Caki2 (cell line): ENCODE measurements at places on chromosomes 11 and 22. TPM values are rescaled to one million over a fixed set of nuclear protein-coding genes. Genes with fewer than 3 reads are reported as not detected.
A peak's percentile ranks its signal among the peaks of the same experiment; 100 is the strongest.

The VPREB1 gene
- total RNA-seq, result not detected in 2 replicates

The ATG13 gene
- 24.5 and 43.1 TPM in 2 replicates for total RNA-seq

The CFAP300 gene
- total RNA-seq, result 2.2 and 5.2 TPM in 2 replicates

The OR52I1 gene
- total RNA-seq, result not detected in 2 replicates

The SORL1 gene
- 14.0 and 15.1 TPM in 2 replicates for total RNA-seq

The PTPRCAP gene
- not detected in 2 replicates for total RNA-seq

The FAM76B gene
- 8.9 and 12.5 TPM in 2 replicates for total RNA-seq

The OR51E1 gene
- not detected in 2 replicates for total RNA-seq

The C1QTNF4 gene
- not detected in 2 replicates for total RNA-seq

The MMP1 gene
- 0.26 and 0.78 TPM in 2 replicates for total RNA-seq

The MRPL17 gene
- 118 and 460 TPM in 2 replicates for total RNA-seq

The LDLRAD3 gene
- 0.12 and 1.9 TPM in 2 replicates for total RNA-seq

GRCh38 chr22:33697640-33698039, 222.6 kb downstream of the LARGE1 start:
- no peak for DNase-seq

GRCh38 chr11:127023991-127024390, 23.4 kb upstream of the KIRREL3 start:
- DNase-seq, result peak; percentile 46

GRCh38 chr11:108904480-108904879, 239.6 kb downstream of the DDX10 start:
- no peak for DNase-seq

DNA sequence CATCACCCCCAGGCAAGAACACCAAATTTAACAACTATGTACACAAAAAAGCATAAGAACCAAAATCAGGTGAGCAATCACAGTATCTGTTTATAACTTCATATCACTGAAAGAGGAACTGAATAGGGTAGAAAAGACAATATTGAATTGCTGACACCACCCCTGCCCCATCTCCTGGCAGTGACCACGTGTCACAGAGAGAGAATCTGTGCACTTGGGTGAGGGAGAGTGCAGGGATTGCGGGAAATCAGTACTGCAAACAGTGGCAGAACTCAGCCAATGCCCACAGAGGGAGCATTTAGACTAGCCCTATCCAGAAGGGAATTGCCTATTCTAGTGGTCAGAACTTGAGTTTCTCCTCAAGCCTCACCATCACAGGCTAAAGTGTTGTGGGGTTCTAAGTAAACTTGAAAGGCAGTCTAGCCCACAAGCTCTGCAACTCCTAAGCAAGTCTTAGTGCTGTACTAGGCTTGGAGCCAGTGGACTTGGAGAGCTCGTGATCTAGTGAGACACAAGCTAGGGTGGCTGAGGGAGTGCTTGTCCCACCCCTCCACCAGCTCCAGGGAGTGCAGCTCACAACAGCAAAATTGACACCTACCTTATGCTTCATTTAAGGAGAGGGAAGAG, 82.8 kb upstream of the PTH start:
- no peak for DNase-seq

DNA sequence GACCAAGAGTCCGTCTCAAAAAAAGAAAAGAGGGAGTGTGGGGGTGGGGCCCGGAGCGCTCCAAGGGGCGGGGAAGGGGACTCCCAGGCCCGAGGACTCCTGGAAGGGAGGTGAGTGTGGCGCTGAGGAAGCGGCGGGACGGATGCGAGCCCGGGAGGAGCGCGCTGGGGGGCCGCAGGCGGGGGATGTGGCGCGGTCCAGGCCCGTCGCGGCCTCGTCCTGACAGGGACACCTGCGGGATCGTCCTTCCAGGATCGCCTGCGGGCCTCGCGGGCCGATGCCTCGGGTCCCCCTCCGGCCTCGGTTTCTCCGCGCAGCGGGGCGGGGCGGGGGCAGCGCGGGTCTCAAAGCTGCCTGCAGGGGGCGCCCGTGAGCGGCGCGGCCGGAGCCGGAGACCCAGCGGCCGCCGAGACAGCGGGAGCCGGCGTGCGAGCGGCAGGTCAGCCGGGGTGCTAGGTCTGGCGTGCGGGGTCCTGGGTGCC, 3.8 kb upstream of the ADORA2A start:
- DNase-seq, result peak; percentile 33

- no peak for DNase-seq
Measured at GRCh38 chr11:132093536-132094259, 723.3 kb downstream of the NTM start.

DNA sequence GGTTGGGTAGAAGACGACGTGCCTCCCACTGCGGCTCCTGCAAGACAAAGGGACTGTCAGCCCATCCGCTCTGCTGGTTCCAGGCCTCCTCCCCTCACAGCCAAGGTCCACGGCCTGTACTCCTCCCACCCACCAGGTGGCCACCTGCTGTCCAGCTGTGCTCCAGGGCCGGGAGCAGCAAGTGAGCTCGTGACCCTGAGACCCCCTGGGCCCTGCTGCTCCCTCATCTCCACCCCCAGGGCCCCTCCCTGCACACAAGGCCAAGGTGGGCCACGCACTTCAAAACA, 27.4 kb downstream of the TSPAN4 start:
- no peak for DNase-seq

- no peak for DNase-seq
Measured at GRCh38 chr22:38107692-38108515, 2.6 kb downstream of the BAIAP2L2 start.

DNA sequence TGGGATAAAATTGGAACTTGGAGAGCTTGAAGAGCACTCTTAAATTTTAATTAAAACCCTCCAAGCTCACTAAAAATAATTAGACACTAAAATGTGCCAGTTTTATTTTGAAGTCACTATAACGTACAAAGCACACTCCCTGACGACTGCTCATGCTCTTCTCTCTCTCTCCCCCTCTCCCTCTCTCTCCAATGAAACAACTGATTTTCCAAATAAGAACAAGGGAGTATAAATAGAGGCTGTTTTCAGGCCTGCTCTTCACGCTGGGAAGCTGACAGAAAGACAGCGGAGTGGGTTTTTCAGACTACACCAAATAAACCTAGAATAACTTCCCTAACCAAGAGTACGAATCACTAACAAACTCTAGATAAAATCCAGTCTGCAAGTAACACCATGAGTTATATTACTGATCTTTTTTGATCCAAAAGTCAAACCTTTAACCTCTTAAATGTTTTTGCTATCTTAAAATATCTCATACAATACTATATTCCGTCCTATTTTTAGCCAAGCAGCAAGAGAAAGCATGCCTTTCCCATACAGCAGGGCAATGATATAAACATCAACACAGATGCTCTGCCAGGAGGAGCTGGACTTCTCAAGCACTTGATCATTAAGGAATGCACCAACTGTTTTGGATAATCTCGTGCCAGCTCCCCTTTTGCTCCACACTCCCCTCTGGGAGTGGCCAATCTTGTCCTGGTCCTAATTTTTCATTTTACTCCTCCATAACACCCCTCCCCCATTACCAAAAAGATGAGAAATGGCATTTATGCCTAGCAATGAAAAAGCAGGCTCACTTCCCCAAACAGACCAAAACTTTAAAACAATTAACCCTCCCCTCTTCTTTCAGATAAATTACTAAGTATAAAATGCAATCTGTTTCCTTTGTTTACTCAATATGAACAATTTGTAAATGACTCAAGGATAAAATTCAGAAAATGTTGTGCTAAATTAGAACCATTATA, 116.9 kb downstream of the SOX6 start:
- no peak for DNase-seq

DNA sequence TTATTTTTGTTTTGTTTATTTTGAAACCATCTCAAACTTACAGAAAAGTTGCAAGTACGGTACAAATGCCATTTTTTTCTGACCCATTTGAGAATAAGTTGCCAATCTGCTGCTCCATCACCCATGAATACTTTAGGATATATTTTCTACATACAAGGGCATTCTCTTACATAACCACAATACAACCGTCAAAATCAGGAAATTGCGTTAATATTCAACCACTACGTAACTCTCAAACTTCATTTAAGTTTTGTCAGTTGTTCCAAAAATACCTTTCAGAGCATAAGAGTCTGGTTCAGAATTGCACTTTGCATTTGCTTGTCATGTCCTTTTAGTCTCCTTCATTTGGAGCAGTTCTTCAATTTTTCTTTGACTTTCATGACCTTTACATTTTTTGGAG, 194.3 kb upstream of the BDNF start:
- no peak for DNase-seq

DNA sequence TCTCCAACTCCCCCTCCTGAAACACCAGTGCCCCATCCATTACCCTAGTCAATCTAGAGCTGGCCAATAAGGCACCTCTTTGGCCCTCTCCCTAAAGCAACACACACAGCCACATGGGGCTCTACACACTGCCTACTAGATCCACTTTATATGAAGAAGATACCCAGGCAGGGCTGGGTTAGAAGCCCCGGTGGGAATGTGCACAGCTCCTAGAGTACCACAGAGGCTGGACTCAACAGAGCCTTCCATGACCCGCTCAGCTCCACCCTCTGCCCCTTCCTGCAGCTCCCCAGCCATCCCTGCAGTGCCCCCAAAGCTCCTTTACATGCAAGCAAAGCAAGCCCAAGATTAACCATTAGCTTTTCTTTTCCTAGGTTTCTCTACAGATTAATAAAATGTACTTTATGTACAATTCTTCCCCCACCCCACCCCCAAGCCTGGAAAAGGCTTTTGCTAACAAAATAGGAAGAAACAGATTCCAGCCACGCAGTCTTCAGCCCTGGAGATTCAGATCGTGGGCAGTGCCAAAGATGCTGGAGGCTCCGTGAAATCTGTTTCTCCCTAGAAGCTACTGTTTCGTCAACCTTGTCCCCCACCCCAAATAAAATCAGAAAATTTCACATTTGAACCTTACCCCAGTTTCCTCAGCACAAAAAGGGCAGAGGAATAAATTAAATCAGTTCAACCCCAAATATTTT, 51.8 kb downstream of the IGSF9B start:
- no peak for DNase-seq

DNA sequence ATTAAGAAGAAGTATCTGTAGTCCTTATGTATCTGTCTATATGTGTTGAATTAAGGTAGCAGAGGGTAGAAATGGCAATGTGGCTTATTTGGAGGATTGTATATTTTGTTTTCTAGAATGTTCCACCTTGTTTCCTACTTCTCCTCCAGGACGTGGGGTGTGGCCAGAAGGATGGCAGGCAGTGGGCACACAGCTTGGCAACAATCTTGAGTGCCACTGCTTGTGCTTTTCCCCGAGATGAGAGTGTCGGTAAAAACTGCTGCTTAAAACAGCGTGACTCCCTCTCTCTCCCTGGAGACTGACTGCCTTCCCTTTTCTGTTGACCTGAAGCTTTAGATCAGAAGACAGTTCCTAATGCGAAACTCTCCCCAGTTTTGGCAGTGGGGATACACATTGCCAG, 61.2 kb downstream of the FAT3 start:
- DNase-seq, result no peak

DNA sequence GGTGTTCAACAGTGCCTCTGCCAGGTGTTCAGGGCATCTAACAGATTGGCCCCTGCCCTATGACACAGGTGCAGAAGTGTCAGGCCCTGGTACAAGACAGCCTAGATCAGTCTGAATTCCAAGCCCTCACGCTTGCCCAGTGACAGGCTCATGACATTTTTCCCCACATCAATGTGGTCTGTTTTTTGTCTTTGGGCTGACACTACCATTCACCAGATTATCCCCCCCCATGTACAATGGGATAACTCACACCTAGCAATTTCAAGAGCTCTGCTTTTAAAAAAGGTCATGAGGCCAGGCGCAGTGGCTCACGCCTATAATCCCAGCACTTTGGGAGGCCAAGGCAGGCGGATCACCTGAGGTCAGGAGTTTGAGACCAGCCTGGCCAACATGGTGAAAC, 155.5 kb upstream of the PITPNB start:
- DNase-seq, result no peak

- DNase-seq, result peak; percentile 95
Measured at GRCh38 chr22:37196539-37197450, 8.7 kb upstream of the C1QTNF6 start.

GRCh38 chr22:37169406-37169805, 18.6 kb downstream of the C1QTNF6 start:
- no peak for DNase-seq

GRCh38 chr11:117960406-117960805, 25.8 kb upstream of the IL10RA start:
- DNase-seq, result no peak

GRCh38 chr11:15737320-15737719, 619.0 kb downstream of the SOX6 start:
- DNase-seq, result no peak

GRCh38 chr22:32723643-32724042, 77.9 kb upstream of the TIMP3 start:
- no peak for DNase-seq

DNA sequence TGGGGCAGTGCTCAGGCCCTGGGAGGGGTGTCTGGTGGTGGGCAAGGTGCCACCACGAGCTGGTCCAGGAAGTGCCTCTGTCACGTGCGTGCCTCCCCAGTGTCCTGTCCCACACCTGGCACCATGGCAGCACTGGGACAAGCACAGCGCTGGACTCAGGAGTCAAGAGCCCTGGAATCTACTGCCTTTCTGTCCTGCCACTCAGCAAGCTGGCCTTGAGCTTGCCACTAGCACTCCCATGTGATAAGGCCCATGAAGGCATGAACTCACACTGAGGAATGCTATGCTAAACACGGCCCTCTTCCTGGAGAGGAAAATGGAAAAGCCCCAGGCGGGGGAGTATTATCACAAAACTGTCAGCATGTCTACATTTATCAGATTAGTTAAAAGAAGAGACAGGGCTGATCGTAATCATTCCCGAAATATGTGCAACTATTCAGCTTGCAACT, 50.7 kb upstream of the SLC35C1 start:
- DNase-seq, result no peak

- DNase-seq, result no peak
Measured at GRCh38 chr22:46841522-46841921, 79.1 kb downstream of the TBC1D22A start.

GRCh38 chr11:65960824-65961266, 689 bp upstream of the SART1 start:
- no peak for DNase-seq

GRCh38 chr11:72633068-72633467, 41.2 kb downstream of the PDE2A start:
- DNase-seq, result no peak

GRCh38 chr11:32421992-32422391, 13.3 kb downstream of the WT1 start:
- no peak for DNase-seq
